ENCODE measurements at places on chromosomes 7 and 10.
A peak's percentile ranks its signal among the peaks of the same experiment; 100 is the strongest.

DNA sequence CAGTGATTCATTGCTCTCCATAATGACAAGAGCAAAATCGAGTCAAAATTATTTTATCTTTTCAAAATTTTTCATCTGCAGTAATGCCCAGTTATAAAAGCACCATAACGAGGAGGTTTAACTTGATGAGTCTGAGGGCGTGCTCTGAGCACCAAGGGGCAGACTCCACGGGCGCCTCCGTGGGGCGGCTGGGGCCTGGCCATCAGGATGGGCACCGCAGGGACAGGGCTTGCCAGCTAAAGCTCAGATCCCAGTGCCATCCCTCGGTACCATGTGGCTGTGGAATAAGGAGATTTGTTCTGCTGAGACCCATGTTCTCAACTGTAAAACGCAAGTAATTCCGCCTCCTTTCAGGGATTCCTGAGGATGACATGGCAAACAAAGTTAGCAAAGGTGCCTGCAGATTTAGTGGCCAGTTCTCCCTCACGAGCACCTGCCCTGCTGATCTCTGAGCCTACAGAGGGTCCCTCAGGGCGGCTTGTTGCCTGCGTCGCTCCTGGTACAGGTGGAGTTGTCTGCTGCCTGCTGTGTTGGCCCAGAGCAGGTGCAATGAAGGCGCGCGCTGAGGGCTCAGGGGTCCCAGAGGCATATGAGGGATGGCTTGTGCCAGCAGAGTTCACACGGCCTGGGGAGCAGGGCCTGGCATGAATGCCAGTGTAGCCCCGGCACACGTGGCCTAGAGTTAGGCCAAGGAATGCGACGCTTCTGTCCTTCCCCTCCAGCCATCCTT is 584.4 kb downstream of the TCERG1L start:
- no peak for DNase-seq

GRCh38 chr10:20677340-20677739 is 219.8 kb downstream of the NEBL start:
- DNase-seq: no peak

DNA sequence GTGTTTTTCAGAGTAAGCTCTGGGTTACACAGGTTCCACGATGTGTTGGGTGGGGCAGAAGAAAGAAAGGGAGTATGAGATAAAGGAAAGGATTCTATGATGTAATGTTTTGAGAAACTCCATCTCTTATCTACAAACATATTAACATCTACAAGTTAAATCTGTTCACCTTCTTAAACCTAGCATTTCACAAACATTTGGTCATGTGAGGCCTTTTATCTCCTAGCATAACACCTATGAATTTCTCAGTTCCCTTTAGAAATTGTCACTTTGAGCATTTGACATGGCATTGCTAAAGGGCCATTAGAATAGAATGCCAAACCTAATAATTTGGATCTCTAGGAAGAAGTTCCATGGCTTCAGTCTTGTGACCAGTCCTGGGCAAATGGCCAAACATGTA is 217.1 kb upstream of the AOAH start:
- no peak for DNase-seq

DNA sequence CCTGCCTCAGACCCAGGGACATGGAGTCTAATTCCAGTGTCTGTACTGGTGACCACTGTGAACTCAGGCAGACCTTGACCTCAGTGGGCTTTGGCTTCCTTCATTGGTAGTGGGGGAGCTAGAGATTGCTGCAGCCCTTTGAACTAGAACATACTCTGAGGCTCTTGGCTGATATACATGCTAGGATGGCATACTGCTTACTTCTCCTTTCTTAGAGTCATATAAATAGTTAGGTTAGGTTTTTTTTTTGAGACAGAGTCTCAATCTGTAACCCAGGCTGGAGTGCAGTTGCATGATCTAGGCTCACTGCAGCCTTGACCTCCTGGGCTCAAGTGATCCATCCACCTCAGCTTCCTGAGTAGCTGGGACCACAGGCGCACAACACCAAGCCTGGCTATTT is 49.7 kb downstream of the TMEM178B start:
- DNase-seq: no peak

- DNase-seq: peak; percentile 37
Measured at GRCh38 chr7:135169141-135169963, 1.2 kb downstream of the CYREN start.

All from stimulated activated CD8-positive, alpha-beta memory T cell treated with anti-CD3 and anti-CD28 coated beads, Interleukin-15, amount 100 ng/mL, for 4 hours (primary cell).